ENCODE measurements at places on chromosomes 3 and 15.

- DNase-seq, result no peak
These were observed 425 bp upstream of the FYTTD1 start for GRCh38 chr3:197749315-197749600.

DNA sequence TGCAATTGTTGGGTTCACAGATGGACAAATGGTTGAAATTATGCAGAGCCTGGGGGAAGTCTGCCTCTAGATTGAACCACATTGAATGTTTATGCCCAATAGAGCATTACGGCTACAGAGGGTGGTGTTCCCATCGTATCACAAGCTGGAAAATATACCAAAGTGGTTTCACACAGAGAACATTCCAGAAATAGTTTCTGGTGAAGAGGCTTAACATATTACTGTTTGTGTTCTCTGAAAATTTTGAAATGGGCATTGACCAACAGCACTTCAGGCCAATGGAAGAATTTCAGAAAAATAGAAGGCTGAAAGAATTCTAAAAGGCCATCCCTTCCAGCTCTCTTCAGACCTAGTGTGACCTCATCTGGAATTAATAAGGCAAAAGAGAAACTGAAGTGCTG is 203.9 kb downstream of the NEK10 start:
- no peak for DNase-seq

DNA sequence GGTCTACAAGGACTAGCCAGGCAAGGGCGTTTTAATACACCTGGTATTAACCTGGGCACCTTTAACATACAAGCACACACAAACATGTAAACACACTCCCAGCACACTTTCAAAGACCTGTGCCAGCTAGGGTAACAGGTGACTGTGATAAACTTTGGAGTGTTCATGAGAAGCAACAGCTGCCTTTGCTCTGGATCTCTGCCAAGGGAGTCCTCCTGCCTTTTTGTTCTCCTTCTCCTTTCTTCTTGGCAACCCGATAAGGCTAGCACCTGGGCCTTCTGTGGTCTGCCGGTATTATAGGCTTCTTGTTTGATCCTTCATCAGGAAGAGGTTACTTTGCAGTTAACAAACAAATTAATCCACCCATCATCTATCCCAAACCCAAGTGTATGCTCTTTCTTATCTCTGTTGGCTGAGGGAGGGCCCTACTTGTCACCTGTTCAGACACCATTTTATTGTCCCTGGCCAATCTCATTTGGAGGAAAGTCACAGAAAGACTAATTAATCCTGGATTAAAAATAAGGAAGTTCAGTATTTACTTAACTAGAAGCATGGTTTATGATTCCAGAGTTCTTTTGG is at the start of gene RETNLB:
RETNLB (minus strand) TSS at position 7 of the 579 bp plus-strand sequence. CDS start 225 bp downstream, outside the sequence.
- DNase-seq, result no peak

GRCh38 chr3:58409663-58410062 is 24.0 kb downstream of the PDHB start:
- DNase-seq, result no peak

Measured in GM18507 (cell line).